ENCODE measurements at places on chromosomes 3 and 15.

DNA sequence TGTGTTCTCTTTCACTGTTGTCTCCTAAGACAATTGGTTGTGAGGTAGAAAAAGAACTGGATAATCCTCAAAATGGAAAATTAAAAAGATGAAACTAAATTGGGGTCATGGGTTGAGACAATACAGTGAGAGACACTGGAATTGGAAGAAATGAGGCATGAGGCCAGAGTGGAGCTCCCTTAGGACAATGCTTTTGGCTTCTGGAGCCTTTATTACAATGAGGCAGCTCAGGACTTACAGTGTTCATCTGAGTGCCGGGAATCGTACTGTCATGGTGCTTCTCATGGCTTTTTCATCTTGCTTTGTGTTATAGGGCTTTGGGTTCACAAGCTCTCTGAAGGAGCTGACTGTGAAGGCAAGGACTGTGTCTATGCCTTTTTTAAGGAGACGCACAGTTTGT, 293.5 kb downstream of the SOX2 start:
- DNase-seq, result no peak

- no peak for DNase-seq
Measured at GRCh38 chr3:44721231-44722102, 8.0 kb upstream of the ZNF501 start.

GRCh38 chr3:172708921-172709773, 1.7 kb downstream of the NCEH1 start:
- DNase-seq, result no peak

GRCh38 chr3:100779480-100779879, 70.2 kb downstream of the TFG start:
- DNase-seq, result no peak

DNA sequence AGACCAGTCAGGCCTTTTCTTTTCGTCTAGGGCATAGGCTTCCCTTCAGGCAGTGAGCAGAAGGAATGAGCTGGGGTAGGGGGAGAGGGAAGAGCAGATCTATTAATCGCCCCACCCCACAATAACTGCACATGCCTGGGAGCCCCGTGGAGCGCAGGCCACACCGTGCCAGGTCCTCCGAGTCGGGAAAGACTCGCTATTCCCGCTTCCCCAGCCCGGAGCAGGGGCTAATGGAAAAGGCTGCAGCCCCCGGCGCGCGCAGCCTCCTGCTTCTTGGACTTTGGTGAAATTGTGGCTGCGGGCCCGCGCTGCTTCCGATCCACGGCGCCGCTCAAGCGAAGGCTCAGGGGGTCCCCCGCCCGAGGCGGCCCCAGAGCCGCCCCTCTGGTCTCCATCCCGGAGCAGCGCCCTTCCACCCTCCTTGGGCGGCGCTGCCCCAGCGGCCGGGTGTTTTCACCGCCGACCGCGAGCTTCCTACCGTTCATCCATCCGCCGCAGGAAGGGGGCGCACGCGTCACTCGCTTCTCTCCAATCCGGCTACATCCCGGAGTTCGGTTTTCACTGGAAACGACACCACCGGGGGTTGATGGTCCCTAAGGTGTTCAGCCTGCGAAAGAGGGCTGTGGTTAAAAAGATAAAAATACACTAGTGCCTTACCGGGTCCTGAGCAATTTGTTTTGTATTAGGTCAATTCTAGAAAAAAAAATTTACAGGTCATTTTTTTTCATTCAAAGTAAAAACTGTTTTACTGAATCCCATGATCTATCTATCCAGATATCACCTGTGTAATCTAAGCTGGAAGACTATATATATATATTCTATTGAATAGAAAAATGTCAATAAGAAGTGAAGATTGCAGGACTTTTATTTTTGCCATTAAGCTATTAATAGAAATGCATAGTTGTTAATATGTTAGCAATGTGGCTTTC, 4.4 kb upstream of the SYNM start:
- DNase-seq, result peak; percentile 33

GRCh38 chr3:32821686-32822296, 4.0 kb downstream of the TRIM71 start:
- DNase-seq, result no peak

- DNase-seq, result no peak
Measured at GRCh38 chr3:97896547-97896946, 74.7 kb downstream of the CRYBG3 start.

GRCh38 chr3:128100161-128100560, 23.5 kb downstream of the RUVBL1 start:
- no peak for DNase-seq

Data from CD4-positive, alpha-beta T cell treated with Interleukin-1 beta for 1 hour (primary cell).